H9 (cell line): ENCODE measurements at places on chromosomes 2 and 18.

DNA sequence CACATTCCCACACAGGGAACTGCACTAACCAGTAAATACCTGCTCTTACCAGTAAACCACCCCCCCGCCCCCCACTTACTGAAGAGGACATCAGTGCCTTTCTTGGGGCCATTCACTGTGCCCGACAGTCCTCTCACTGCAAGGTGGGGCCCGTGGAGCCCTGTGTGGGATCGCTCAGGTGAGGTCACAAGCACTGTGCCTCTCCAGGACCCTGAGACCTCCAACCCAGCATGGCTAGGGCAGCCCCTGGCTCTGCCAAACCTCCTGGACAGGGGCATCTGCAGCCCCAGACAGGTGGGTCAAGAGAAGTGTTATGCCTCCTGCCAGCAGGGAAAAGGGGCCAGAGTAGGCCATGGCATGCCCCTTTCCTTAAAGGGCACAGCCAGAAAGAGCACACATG lies 6.7 kb upstream of the NEURL3 start:
- DNase-seq = no peak

- no peak for DNase-seq
These were observed 2.6 kb downstream of the PROM2 start for GRCh38 chr2:95276888-95277245.

GRCh38 chr18:24947521-24948305 lies 404.3 kb downstream of the ZNF521 start:
- no peak for DNase-seq

- DNase-seq = no peak
These were observed 5.4 kb upstream of the XIRP2 start for GRCh38 chr2:166882851-166883250.

DNA sequence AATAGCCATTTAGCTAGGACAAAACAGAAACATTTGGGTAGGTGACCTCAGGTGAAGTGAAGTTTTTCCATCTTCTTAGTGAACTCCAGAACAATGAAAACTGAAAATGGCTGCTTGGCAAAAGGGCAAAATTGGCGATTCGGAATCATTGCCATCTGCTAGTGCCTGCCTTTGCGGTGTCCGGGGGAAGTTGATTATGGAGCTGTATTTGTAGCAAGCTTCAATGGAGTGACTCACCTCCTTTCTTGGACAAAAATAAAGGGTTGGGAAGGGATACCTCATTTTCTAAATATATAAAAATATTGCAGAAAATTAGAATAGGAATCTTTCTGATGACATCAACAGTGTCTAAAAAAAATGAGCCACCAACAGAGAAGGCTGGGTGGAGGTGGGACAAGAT lies 460.5 kb downstream of the TGIF1 start:
- no peak for DNase-seq

DNA sequence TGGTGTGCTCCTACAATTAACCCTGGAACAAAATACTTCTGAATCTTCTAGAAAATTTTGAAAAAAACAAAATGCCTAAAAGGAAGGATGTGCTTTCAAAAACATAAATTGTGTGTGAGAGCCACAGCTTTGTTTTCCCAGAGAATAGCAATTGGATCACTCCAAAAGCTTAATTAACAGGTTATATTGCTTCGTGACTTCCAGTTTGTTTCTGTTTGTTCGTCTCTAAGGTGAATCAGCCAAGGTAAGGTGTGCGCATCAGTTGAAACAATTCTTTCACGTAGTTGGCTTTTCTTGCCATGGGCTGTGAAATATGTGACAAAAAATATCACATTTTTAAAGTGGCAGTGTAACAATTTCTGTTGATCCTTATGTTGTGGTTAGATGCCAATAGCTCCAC lies 90.3 kb upstream of the BARD1 start:
- no peak for DNase-seq

DNA sequence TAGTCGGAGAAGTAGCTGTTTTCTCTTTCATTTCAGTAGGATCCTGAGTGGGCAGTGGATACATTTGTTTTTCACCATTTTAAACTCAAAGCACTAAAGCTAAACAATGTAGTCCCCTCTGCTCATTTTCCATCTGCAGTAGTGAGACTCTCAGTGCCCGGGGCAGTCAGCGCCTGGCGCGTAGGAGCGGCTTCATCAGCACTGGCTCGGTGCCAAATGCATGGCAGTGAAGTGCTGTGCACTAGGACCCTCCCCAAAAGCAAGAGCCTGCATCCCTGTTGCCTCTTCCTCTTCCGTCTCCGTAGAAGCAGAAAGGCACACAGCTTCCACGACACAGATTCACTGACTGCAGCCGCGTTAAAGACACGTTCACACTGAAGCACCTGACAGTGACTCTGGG lies 19.0 kb upstream of the ESPNL start:
- no peak for DNase-seq

- peak; percentile 80 for DNase-seq
These were observed 29.3 kb upstream of the DUSP2 start for GRCh38 chr2:96174251-96175144.

DNA sequence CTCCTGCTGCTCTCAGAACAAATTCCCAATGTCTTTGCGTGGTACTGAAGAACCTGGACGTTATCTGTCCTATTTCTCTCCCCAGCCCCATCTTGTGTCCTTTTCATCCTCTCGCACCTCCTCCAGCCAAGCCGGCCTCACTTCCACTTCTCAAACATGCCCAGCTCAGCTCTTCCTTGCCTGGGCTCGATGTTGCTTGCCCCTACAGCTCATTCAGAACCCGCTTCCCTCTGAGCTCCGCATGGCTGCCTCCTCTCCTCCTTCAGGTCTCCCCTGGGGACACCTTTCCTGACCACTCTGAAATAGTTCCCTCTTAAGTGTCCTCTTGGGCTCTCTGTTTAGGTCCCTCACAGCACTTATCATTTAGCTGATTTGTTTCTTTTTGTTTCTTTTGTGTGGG lies 6.7 kb upstream of the SMARCAL1 start:
- no peak for DNase-seq

DNA sequence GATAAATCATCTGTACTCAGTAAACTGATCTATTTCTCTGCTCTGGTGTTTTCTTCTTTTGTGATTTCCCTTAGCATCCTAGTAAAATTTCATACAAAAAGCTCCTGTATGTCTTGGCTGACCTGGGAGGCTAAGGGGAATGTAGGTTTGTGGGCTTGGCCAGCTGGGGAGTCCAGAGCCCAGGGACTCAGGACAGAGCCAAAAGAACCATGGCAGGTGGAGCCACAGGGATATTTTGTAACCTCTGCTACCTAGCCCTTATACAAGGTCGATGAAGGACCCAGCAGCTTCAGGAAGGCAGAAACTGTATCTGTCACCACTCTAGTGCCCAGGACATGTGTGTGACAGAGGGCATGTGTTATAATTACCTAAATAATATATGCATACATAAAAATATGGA lies 22.7 kb upstream of the ZCCHC2 start:
- no peak for DNase-seq

DNA sequence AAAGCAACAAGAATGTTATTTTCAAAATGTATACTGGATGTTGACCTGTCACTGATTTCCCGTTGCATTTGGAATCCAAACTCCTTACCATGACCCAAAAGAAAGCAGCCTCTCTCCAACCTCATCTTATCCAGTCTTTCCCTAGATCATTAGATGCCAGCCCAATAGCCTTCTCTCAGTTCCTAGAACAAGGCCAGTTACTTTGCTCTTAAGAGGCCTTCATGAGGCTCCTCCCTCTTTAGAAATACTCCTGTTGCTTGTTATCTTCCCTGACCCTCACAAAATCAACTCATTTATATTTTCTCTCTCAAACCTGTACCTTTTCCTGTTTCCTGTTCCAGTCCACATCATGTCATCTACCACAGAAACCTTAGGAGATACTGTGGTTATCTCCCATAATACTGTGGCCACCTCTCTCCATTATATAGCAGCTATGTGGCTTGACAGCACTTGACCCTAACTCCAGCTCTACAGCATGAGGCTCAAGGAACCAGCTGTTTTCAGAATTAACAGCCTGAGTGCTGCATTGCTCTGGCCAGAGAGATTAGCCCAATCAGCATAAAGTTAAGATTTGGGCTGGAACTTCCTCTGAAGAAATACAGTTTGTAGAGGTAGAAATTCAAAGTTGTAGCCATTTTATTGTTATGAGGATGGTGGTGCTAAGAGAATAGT lies 22.8 kb downstream of the SRBD1 start:
- no peak for DNase-seq

GRCh38 chr18:7945882-7946281 lies 378.8 kb downstream of the PTPRM start:
- no peak for DNase-seq

GRCh38 chr2:241724975-241725870 lies 9.2 kb upstream of the D2HGDH start:
- DNase-seq = no peak

GRCh38 chr2:201858281-201859184 lies 52.2 kb downstream of the CDK15 start:
- DNase-seq = peak; percentile 79

- DNase-seq = no peak
These were observed 3.9 kb downstream of the GORASP2 start for GRCh38 chr2:170932948-170933347.

DNA sequence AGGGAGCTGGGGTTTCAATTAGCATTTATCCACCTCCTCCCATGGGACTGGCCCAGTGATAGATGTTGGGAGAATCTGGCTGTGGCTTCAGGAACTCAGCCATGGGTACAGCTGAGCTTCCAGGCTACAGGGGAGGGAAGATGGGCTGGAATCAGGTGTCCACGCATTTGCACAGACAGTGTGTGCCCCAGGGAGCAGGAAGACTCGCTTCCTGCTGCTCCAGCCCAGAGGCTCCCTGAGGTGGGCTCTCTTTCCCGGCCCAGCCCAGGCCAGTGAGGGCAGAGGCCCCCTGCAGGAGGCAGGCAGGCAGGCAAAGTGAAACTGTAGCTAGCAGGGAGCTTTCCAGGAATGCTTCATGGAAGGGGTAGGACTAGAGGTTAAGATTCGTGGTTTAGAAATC lies 28.7 kb downstream of the DYSF start:
- no peak for DNase-seq

GRCh38 chr2:127231130-127231865 lies 11.2 kb upstream of the CYP27C1 start:
- DNase-seq = no peak

GRCh38 chr2:29698216-29698615 lies 223.2 kb downstream of the ALK start:
- peak; percentile 10 for DNase-seq

DNA sequence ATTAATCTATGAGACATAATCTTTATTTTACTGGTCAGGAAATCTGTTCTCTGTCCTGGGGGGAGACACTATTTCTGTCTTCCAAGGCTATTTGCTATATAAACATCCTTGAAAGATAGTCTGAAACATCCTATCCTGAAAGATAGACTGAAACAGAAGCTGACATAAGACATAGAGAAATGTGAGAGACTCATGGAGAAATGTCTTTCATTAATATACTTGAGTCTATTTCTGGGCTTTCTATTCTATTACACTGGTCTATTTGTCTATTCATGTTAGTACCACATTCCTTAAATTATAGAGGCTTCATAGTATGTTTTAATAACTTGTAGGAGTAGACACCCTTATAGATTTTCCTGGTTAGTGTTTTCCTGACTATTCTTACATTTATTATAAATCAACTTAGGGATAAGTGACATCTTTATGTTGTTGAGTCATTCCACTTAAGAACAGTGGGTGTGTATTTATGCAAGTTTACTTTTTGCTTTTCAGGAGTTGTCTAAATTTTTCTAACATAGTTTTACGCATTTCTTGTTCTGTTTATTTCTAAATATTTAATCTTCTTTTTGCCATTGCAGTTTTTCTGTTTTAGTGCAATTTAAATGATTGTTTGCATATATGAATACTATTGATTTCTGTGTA lies 244.9 kb upstream of the ZSWIM2 start:
- no peak for DNase-seq

DNA sequence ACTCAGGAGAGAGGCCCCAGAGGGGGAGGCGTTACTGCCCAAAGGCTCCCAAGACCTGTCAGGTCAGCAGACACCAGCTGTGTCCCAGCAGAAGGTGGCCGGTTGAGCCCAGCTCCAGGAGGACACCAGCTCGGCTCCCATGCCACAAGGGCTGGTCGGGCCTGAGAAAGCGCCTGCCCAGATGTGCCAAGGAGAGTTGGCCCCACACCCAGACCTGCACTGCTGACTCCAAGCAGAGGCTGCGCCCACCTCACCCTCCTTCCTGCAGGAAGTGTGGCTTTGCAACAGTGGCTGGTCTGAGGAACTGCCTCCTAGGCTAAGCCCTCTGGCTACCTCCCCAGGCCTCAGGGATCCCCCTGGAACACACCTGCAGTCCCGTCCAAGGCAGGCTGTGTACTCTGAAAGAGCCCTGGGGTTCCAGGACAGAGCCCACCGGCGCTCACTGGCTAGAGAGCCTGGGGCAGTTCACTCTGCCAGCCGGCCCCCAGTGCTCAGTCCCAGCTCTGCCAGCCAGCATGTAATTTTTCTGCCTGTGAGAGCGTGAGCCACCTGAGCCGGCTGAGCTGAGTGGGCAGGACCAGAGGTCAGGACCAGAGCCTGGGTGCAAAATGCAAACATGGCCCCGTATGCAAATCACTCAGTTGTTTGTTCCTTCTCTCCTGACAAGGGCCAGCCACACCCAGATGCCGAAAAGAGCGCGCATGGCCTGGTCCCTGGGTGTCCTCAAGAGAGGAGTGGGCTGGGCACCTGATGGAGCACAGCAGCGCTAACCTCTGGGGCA lies 36.9 kb upstream of the PTMA start:
- peak; percentile 65 for DNase-seq

- no peak for DNase-seq
These were observed 55.0 kb upstream of the SERPINB2 start for GRCh38 chr18:63832470-63832869.

DNA sequence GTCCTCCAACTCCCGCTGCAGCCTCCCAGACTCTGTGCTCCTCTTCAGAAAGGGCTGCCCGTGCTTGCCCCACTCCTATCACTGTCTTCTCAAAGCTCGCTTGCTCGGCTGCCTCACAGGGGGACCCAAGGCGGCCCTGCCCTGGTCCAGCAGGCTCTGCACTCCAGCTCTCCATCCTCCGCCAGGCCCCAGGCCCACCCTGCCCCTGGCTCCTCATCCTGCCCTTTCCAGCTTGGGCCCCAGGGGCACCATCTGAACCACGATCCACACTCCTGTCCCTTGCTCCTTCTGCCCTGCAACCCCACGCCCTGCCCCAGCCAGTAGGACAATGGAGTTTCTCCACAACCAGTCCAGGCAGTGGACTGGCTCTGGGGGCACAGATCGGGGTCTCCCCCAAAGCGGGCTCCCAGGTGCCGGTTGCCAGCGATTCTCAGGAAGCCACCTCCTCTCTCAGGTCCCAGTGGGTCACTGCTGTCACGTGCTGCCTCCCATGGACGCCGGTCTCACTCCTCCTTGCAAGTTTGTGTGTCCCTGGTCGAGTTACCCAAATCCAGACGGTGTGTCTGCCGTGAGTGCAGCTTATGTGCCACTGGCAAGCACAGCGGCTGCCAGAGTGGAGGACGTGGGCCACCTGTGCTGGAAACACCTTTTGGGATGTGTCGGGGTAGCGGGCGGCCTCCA lies 238.5 kb downstream of the HDAC4 start:
- peak; percentile 17 for DNase-seq

DNA sequence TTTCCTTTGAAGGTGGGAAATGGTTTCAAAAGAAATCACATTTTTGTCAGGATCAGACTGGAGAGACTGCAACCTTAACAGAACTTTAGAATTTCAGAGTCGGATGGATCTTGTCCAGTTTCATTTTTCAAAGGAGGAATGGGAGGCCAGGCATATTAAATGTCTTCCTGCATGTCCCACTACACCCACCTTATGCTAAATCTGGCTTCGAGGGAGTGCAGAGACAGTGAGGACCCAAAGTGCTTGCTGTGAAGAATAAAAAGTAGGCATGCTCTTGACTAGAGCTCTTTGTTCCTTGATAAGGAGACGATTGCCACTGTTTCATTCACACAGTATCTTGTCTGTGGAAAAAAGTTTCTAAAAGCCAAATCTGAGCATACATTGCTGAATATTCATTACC lies 197.6 kb downstream of the SLC4A3 start:
- DNase-seq = no peak

- DNase-seq = no peak
These were observed 162.5 kb upstream of the RPRM start for GRCh38 chr2:153641046-153641445.
